ENCODE measurements at places on chromosomes 3 and 15.

- no peak for DNase-seq
These were observed 1.5 kb downstream of the CAND2 start for GRCh38 chr3:12797892-12798558.

GRCh38 chr15:81133782-81134461 lies at the start of gene CFAP161:
TSS of gene CFAP161 (plus strand) at chr15:81134270. CDS start at chr15:81134330, 60 bp downstream.
- peak; percentile 24 for DNase-seq

DNA sequence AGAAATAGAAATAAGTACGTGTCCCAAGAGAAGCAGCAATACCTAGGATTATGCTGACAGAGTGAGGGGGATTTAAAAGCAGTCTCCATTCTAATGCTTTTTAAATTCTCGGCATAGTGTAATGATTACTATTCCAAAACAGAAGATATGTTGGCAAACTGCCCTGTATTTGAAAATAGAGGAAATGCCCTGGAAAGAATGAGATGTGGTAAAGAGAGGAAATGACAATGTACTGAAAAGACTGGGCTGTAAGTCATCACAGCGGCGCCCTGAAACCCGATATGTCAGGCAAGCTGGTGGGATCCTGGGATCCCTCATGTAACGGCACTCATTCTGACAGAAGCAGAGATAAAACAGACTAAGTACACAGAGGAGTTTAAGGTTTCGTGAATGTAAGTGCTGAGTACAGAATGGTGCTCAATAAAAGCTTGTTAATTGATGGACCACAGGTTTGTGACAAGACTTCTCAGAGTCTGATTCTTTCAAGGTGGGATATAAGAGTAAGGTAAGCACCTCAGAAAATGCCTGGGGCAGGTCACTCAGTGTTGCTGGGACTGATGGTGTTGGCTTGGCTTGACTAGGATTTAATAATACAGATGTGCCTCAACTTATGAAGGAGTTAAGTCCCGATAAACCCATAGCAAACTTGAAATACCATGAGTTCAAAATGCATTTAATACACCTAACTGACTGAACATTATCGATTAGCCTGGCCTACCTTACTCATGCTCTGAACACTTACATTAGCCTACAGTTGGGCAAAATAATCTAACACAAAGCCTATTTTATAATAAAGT lies 91.4 kb downstream of the NFKBIZ start:
- DNase-seq: peak; percentile 60

DNA sequence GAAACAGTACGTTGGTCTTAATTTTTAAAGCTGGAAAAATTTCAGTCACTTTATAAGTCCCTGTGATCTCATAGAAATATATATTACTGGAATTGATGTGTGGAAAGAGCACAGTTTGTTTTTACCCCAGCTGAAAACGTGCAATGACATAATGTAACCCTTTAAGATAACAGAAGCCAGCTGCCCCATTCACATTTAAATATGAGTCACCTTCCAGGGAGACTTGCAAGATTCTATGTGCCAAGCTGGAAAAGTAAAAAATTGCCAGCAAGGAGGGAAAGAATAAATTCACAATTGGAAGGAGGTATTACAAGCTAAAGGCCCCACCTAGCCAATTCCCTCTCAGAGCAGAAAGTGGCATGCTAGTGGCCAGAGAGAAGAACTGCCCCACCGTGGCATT lies 50.2 kb downstream of the SAMMSON start:
- no peak for DNase-seq

- DNase-seq: no peak
These were observed 1.4 kb downstream of the ANKRD28 start for GRCh38 chr3:15796331-15796730.

- DNase-seq: no peak
These were observed 40.4 kb downstream of the LIPC start for GRCh38 chr15:58472221-58472620.

DNA sequence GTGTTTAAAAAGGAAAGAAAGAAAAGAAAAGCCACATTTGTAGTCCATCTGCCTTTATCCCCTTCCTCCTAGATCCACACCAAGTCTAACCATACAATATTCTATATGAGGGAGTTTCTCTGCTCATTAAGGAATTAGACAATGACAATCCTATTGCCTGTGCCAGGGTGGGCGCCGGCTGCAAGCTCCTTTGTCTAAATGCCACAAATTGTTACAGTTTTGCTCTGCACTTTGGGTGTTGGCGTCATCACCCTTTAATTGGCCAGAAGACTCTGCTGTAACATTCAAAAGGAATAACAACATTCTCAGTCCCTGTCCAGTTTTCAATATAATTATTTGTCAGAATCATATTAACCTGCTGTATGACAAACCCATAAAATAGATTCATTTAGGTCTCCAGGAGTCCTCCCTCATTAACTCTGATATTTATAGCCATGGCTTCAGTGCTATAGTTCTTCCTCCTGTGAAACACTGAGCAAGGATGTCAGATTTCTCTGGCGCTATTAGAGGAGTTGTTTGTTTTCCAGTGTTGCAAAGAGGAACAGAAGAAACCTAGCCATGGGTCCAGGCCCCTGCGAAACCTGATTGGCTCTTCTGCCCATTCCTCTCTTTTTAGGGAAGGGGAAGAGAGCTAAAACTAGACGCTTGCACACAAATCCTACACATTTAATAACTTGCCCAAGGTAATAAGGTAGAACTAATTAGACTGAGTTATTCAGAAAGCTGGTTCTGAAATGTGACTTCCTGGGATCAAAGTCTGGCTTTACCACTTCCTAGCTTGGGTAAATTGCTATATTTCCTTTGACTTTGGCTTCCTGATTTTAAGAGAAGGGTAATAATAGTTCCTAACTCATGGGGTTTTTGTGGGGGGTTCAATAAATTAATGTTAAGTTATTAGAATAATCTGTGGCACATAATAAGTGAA lies 112.4 kb downstream of the CD47 start:
- peak; percentile 29 for DNase-seq

DNA sequence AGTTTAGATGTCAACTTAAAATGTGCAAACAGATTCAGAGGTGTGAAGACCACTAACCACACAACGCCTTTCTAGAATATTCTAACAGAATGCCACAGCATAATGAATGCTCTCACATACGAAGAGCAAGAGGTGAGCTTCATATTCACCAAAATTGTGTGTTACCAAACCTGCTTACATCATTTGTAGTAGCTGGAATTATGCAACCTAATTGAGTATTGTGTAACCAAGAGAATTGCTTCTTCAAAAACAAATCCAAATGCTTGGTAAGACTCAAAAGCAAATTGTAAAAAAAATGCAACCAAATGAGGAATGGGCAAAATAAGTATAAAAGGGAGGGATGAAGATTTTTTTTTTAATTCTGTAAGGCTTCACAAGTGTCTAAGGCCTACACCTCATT lies 160.7 kb downstream of the TAFA4 start:
- DNase-seq: no peak

GRCh38 chr15:26716069-26716468 lies 56.8 kb downstream of the GABRB3 start:
- no peak for DNase-seq

DNA sequence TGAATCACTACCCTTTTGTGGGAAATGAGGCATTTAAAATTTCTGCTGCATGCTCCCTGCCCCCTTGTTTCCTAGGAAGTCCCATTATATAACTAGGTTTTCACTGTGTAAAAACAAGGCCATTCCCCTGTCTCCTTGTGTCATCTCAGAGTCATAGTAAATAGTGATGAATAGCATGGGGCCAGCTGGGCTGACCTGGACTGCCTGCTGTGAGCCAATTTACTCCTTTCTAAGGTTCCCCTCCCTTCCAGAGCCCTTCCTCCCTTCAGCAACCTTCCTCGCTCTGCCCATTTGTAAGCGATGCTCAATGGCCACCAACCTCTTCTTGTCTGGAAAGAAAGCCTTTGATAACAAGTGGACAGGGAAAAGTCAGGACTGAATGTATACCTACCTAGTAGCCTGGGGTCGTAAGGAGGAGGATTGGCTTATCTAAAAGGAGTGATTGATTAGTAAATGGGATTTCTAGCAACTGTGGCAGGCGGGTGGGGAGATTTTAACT lies 11.7 kb downstream of the ITGA11 start:
- no peak for DNase-seq

- peak; percentile 29 for DNase-seq
These were observed 29.0 kb downstream of the ARIH1 start for GRCh38 chr15:72503147-72503546.

- DNase-seq: no peak
These were observed 50.6 kb downstream of the IQSEC1 start for GRCh38 chr3:13022348-13023234.

DNA sequence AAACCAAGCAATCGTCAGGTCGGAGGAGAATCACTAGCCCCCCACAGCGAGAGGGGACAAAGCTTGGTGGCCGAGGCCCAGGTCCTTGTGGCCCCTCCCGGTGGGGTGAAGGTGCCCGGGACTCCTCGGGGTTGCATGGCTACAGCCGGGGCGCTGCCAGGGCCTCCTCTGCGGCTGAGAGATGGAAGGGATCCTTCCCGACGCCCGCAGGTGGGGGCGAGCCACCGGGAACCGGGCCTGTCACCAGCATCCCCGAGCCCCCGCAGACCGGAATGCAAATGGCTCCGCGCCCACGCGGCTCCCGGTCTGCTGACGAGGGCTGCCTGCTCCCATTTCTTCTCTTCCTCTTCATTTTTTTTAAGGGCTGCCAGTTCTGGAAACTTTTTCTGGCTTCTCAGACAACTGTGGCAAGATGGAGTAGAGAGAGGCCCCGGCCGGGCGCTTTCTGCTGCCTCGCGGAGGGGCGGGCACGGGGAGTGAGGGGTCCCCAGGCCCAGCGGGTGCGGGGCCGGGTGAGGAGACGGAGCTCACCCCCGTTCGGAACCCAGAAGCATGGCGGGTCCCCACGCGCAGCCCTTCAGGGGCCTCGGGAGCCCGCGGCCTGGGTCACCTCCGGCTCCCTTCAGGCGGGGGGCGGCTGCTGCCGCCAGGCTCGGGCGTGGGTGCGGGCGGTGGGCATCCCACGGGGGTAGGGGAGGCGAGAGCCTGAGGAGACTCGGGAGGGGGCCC lies 27.5 kb downstream of the MELTF start:
- DNase-seq: no peak

- no peak for DNase-seq
These were observed 81.6 kb downstream of the OCA2 start for GRCh38 chr15:28017423-28017924.

DNA sequence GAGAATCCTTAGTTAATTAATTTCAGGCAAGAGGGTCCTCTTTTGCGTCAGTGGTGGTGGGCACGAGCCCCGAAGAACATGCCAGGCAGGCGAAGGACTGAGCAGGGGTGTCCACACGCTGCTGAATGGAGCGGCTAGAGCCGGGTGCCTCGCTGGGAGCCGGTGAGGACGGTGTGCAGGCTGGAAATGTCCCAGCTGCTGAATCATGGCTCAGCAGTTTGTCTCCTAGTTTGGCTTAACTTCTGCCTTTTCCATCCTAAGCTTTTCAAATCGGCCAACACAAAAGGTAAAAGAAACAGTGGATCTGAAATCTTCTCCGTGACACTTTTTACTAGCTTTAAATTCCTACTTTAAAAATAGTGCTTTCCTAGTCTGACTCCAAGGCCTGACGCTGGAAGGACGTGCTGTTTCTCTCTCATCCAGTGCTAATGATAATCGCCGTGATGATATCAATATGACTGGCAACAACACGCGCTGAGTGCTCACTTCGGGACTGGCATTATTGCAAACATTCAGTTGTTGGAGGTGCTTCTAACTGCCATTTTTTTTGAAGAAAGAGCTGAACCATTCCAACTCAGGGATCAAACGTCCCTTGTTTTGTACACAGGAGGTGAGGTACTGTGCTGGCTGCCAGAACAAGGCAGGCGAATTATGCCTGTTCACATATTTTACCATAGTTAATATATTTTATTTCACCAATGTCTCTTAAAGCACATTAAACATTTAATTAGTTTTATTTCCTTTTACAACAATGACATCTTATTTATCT lies 19.8 kb downstream of the PCSK6 start:
- DNase-seq: no peak

GRCh38 chr3:155995525-155996370 lies 124.6 kb upstream of the KCNAB1 start:
- peak; percentile 25 for DNase-seq

DNA sequence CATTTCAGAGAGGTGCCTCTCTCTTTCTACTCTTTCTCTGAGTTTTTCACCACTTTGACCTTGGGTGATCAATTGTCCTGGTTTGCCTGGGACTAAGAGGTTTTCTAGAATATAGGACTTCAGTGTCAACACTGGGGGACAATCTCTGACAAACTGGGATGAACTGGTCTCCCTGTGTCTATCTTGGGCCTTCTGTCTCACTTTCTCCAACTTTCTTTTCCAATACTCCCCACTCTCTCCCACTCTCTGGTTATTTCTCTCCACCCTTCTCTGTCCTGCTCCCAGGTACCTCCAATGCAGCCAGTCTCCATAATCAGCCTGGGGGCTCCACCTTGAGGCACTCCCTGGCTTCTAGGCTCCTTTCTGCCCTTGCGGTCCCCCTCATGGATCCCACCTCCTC lies 4.7 kb upstream of the ITGA11 start:
- no peak for DNase-seq

Data from CD4-positive, alpha-beta T cell treated with Interleukin-1 beta for 1 hour (primary cell).